Stimulated activated CD8-positive, alpha-beta memory T cell treated with anti-CD3 and anti-CD28 coated beads, Interleukin-15, amount 100 ng/mL, for 4 hours (primary cell): ENCODE measurements at places on chromosomes 3 and 15.

DNA sequence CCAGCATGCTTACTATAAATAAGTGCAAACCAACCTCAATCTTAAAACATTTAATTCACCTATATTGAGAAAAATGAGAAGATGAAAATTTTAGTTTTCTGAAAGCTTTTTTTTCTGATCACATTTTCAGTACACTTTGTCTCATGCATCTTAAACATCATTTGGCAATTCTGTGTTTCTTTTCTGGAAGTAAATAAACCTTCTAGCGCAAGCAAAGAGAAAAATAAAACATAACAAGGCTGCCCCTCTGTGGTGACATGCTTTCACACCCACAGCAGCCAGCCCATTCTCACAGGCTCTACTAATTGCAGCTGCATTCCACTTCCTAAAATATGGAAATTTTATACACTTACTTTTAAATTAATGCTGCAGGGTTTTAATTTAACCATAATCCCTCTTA, 90.1 kb downstream of the NEK10 start:
- no peak for DNase-seq

GRCh38 chr3:115401298-115401697, 222.0 kb upstream of the GAP43 start:
- DNase-seq = no peak

- DNase-seq = no peak
These were observed 96.2 kb downstream of the ECT2 start for GRCh38 chr3:172846706-172847105.

- DNase-seq = no peak
These were observed 53.4 kb downstream of the SRGAP3 start for GRCh38 chr3:9196020-9196419.

DNA sequence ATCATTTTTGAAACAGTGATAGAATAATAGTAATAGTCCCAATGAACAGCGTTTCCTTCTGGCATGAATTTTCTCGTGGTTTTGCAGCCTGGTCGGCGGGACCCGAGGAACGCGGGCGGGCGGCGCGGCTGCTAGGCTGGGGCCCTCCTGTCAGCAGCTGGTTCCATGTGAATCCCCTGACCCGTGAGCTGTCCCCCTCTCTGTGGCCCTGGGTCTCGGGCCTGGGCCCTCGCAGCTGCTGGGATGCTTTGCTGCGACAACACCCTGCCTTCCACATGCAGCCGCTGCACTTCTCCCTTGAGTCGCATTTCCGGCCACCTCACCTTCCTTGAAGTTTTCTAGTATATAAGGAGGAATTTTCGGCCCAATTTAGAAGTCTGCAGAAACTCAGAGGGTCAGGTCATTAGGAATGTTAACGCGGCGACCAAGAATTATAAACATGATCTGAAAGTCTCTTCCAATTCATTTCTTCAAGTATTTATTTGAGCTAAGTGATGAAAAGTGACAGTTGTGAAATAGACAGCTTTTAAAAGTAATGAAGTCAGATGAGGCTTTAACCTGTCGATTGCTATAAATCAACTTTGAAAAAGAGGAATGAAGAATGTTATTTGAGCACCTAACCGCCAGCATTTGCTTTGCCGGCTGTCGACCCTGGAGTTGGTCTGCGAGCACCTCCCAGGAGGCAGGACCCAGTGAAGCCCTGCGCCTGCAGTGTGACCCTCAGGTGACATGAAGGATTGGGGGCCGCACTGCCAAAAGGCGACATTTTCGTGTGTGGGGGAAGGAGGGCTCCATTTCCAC, 27.7 kb downstream of the NR2F2 start:
- DNase-seq = no peak

DNA sequence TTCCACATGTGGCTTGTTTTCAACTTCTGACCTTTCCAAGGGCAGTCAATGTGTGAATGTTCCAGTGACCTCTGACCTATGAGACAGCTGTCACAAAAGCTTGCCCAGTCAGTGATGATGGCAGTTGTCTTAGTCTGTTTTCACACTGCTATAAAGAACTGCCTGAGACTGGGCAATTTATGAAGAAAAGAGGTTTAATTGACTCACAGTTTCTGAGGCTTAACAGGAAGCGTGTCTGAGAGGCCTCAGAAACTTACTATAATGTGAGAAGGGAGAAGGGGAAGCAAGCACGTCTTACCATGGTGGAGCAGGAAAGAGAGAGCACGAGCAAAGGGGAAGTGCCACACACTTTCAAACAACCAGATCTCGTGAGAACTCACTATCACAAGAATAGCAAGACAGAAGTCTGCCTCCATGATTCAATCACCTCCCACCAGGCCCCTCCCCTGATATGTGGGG, 95.6 kb downstream of the ECT2 start:
- no peak for DNase-seq

DNA sequence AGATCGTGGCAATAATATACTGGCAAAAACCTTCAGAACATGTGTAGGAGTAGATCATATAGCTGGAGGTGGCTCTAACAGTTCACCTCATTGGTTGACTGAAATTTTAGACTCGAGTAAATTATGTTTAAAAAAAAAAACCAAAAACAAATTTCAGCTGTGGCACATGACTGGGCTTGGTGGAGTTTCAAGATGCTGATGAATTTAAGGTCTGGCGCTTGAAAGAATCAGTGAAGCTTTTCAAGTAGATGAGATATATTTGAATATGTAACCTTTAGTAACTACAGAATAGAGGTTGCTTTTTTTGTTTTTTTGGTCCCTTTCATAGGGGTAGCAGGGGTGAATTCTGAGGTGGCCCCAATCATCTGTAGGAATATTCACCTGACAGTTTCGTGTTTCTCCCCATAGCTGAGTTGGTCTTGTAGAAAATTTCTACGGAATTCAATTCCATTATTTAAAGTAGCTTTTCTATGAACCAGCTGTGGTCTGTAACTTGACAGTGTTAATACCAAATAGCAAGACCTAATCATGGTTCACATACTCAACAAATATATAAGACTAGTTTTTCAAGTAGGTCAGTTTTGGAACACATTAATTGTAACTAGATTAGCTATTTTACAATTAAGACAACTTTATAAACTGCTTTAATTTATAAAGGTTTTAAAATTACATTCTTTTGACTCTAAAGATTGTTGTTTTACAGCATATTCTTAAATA, 65.6 kb downstream of the MAP4 start:
- no peak for DNase-seq

DNA sequence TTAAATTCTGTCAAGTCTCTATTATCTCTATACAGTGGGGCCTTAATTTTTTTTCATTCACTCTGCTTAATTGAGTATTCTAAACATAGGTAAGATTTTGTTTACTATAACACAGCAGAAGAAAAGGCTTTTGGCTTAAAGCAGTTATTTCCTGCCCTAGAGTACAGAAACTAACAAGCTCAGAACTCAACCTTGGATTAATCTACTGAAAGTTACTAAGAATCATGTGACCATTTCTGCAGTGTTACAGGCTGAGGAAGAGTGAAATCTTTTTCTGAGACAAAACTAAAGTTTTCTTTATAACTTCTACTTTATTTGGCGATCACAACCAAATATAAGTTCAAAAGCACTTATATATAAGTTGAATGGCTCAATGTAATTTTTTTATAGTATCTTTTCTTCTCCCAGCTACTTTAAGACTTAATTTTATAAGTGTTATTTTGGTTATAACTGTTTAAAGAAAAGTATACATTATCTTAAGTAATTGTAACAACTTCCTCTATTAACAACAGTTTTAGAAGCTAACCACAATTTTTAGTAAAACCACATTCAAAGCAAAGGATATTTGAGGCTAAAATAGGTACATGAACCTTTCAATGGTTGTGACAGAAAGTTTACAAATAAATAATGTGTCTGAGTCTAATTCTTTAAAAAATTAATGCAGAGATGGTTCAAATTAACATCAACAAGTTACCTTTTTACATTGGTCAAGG, 240.6 kb upstream of the NAALADL2 start:
- DNase-seq = no peak

- DNase-seq = no peak
These were observed 35.8 kb downstream of the COL8A1 start for GRCh38 chr3:99674086-99674789.

GRCh38 chr3:162684260-162684659, 1187.7 kb downstream of the OTOL1 start:
- DNase-seq = no peak

GRCh38 chr3:131396170-131396569, 14.6 kb downstream of the NUDT16 start:
- no peak for DNase-seq

DNA sequence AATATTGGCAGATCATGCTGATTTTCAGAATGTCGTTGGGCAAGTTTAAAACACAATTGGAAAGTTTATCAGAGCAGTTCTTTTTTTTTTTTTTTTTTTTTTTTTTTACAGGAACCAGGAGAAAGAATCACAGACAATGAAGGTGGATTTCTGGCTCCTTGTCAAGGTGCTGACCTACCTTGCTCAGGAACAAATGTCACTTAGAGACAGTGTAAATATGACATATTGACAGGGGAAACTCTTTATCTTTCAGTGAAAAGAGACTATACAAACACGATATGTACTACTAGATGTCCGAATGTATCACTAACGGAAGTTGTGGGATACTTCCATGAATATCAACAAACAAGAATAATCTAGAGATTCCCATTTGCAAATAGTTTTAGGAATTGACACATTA, 237.3 kb downstream of the FMN1 start:
- DNase-seq = no peak

GRCh38 chr3:171644681-171645080, 165.6 kb downstream of the PLD1 start:
- DNase-seq = no peak

DNA sequence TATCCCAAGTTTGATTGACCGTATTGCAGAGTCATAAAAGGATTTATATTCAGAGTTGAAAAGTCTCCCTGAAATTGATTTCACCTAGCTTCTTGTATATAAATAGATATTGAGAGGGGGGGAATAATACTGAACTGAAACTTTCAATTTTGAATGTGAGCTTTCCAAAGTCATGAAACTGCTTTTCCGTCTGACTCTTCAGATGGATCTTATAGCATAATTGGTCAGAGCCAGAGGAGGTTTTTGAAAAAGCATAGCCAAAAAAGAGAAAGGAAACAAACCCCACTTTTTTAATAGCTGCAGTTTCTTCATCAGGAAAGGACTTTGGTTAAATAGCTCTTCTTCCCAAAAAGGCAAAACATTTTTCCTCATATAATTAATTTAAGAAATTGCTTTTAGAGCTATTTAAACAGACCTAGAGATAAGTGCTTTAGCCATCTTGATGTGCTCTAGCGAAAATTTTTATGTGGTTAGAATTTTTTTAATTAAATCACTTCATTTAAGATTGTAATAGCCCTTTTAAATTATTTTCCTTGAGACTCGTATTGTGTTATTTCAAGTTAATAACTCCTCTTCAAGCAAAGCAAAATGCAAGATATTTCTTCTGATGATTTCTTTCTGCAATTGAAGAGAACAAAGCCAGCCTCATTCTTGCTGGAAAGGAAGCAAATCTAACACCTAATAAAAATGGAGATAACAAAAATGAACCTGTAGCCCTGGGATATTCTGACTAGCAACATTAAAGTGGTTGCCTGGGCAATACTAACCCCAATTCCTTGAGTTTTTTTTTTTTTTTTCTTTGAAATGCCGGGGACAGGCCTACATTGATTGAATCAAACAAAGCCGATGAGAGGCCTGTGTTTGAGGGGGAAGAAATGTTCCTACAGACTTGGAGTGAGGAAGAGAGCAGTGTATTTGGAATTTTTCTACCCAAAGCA, 173.6 kb downstream of the PTPRG start:
- no peak for DNase-seq

- no peak for DNase-seq
These were observed 104.5 kb downstream of the RPLP1 start for GRCh38 chr15:69557020-69557706.

DNA sequence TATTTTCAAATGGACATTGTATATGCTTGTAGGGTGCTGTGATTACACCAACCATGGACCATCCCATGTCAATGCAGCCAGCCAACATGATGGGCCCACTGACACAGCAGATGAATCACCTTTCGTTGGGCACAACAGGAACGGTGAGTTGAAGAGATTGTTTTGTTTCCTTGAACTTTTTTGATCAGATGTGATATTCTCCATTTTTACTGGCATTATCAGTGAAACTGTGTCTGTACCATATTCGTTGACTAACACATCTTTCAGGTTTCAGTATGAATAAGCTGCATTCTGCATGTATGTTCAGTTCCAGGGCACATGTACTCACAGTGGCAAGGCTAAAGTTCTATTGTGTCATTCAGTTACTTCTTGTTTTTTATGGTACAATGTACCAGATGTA, 655.2 kb downstream of the RBMS3 start:
- no peak for DNase-seq

GRCh38 chr15:65044724-65045481, at the start of gene SLC51B:
TSS of gene SLC51B (plus strand) at chr15:65045387. CDS start at chr15:65050005, 4,618 bp downstream.
- DNase-seq = no peak

DNA sequence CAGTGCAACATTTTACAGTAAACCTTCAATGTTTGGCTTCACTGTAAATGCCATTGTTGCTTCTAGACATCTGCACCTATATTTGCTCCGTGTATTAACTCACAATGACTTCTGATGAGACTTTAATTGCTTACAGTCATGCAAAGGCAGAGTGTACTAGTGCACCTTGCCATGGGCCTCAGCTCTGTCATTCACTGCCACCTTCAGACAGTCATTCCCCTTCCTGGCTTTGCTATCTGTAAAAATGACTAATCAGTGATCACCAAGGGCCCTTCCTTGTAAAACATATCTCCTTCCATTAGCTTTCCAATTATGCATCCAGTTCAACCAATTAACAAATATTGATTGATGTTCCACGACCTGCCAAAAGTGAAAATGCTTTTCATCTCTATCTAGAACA, 120.3 kb downstream of the ARRDC4 start:
- DNase-seq = no peak

- DNase-seq = no peak
These were observed 49.5 kb downstream of the GLDN start for GRCh38 chr15:51390966-51391422.

GRCh38 chr3:100880072-100880471, 113.1 kb downstream of the ABI3BP start:
- DNase-seq = no peak

DNA sequence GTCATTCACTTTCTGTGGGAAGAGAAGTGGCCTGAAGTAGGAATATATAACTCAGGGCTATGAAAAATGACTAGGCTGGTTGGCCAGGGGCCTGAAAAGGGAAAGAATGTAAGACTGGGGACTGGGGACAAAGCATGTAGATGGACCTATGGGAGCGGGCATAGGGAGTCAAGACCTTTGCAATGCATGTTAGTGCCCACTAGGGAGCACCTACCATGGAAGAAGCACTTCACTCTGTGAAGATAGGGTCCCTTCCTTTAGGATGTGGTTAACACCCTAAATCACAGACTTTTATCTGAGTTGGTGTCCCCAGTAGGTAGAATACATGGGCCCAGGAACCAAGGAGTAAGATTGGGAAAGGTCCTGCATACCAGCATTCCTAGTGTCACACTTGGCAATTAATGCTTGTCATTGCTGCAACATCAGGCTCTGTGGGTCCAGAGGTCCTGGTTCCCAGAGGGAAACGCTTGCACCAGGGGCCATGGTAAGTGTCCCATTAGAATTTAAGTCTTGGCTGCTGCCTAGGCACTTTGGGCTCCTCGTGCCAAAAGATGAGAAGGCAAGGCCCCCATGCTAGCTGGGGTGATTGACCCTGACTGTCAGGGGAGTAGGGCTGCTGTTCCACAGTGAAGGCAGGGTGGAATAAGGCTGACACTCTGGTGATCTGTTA, 79.6 kb downstream of the CRYGS start:
- DNase-seq = no peak

- DNase-seq = no peak
These were observed 436.2 kb upstream of the SUCLG2 start for GRCh38 chr3:68090571-68090970.
